ENCODE measurements at places on chromosomes 11 and 22.

DNA sequence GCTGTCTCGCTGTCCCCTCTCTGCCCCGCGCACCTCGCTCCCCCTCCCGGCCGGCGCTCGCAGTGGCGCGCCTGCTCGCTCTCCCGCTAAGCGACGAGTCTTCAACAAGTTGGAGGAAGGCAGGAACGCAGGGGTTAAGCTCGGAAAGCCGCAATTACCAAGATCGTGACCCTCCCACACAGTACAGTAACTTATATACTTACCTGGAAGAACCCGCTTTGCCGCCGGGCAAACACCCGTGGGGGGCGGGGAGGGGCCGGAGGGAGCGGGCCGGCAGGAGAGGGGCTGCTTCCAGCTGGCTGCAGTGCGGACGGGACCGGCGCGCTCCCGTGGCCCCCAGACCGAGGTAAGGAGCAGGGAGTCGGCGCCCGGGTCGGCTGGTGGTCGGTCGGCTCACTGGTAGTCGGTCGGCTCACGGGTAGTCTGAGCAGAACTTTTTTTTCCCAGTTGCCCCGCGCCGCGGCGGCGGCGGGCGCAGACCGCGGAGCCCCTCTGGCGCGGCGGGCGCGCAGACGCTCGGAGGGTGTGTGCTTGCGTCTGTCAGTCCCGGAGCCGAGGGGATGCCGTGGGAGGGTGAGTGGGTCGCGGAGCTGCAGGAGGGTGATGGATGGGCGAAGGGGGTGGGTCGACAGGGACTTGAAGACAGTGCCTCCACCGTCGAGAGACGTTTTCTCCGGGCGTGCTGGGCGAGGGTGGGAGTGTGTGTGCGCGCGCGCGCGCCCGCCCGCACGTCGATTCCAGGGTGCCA lies 101.2 kb upstream of the HSD17B12 start:
- peak; percentile 28 for DNase-seq

GRCh38 chr22:46008836-46009596 lies 32.1 kb upstream of the WNT7B start:
- no peak for DNase-seq

- DNase-seq: peak; percentile 40
These were observed 2.2 kb upstream of the GGT5 start for GRCh38 chr22:24247011-24247507.

- no peak for DNase-seq
These were observed 38.1 kb downstream of the GNB1L start for GRCh38 chr22:19816372-19817119.

DNA sequence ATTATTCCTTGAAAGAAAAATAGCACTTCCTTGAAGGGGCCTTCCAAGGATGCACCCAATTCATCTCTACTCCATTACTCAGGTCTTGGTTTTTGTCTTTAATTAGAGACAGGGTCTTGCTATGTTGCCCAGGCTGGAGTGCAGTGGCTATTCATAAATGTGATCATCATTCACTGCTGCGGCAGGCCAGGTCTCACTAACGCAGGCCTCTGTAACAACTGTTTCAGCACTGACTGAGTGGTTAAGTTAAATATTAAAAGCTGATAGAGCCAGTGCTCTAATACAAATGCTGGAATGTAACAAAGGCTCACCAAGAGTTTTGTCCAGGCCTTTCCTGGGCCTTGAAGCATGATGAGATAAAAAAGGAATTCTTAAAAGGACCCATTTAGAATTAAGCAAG lies 61.4 kb upstream of the GNAZ start:
- no peak for DNase-seq

GRCh38 chr11:20488352-20488751 lies 100.8 kb downstream of the PRMT3 start:
- no peak for DNase-seq

DNA sequence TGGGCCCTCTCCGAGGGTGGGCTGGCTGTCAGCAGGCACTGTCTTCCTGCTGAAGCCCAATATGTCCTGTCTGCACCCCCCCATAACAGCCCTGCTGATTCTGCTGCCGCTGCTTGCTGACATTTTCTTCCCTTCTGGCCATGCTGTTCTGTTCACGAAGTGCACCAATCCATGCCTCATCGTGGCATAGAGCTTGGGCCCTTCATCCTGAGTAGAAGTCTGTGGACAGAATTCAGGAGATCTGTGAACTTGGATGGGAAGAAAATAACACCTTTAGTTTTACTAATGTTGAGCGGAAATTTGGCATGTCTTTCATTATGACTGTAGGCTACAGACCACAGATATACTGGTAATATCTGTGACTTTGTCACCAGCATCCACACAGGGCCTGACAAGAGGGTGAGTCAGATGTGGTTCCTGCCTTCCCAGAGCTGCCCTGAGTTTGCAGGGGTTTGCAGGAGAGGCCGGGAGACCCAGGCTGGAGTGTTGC lies 14.1 kb upstream of the KIAA0930 start:
- no peak for DNase-seq

- DNase-seq: no peak
These were observed 406.5 kb downstream of the MIAT start for GRCh38 chr22:27063841-27064240.

DNA sequence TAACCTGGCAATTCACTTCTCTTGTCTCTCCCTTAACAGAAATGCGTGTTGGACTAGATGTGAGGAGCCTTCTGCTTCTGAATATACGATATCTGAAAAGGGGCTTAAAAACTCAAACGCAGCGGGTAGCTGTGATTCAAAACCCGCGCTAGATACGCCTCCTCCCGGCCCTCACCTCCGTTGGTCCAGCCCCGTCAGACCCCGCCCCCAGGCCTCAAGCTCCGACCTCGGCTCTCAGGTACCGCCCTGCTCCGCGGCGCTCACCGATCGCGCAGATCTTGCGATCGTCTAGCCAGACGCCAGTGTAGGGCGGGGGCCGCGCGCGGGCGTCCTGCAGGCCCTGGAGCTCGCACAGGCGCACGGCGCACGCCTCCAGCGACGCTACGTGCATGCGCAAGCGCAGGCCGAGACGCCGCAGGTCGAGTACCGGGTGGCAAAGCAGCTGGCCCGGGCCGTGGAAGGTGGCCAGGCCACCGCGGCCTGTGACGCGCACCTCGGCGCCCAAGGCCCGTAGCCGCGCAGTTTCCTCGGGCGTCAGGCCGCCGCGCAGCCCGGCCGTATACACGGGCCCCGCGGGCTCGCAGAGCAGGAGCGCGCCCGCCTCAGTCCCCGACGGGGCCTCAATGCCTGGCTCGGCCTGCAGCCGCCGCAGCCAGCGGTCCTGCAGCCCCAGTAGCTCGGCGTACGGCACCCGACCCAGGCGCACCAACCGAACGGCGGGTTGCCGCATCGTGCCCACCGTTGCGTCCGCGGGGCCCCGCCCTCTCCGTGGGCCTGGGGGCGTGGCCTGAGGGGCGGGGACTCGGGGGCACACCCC lies at the start of gene LIPT2:
Gene LIPT2 (minus strand): TSS at position 751 of the 817 bp plus-strand sequence. CDS start 21 bp downstream, at position 730.
- DNase-seq: peak; percentile 97

- no peak for DNase-seq
These were observed 55.9 kb downstream of the MRTFA start for GRCh38 chr22:40580631-40581030.

DNA sequence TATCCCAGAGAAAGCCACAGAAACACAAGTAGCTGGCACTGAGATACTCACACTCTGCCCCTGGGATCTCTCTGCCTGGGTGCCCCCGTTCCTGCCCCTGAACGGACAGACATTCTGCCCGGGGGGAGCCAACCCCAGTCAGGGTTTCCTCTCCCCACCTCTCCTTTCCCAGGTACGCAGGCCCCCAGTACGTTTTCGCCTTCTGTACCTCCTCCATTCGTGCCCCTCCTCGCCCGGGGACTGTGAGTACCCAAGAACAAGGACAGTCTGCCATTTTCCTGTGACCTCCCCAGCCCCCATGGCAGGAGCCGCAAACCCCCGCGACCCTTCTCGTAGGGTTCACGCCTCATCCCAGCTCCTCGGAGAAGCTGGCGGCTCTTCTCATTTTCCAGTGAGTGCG lies 29.1 kb upstream of the ELFN2 start:
- DNase-seq: no peak

DNA sequence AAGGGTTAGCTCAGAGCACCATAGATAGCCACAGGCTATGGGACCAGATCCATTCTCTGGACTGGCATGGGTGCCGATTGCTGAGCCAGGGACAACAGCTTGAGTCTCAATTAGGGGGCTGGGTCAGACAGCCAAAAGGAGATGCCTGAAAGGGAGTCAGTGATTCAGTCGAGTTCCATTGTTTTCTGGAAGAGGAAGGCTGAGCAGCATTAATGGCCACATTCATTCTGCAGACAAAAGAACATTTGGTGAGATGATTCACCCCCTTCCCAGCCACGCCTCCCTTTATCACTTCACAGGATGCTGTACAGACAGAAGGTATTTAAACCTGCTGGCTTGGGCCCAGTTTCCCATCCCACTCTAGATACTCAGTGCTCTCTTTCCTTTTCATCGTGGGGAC lies 131.9 kb downstream of the ADAMTS15 start:
- peak; percentile 91 for DNase-seq

GRCh38 chr22:41021613-41022454 lies 70.6 kb upstream of the EP300 start:
- peak; percentile 47 for DNase-seq

DNA sequence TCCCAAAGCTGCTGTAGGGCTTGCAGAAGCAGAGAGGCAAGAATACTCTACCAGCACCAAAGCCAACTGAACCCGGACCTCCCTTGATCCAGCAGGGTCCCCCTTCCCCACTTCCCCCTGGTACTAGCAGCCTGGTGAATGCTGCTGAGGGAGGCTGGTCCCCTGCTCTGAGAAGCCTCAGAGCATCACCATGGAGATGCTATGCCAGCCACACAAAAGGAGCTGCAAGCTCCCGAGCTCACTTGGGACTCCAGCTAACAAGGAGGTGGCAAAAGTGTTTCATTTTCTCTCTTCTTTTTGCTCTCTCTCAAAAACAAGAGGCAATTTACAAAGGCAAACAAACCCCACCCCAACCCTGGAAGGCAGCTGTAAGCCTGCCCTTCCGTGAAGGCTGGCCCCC lies 509.8 kb downstream of the BUD13 start:
- DNase-seq: no peak

- no peak for DNase-seq
These were observed 4.9 kb downstream of the RGL4 start for GRCh38 chr22:23695571-23696325.

DNA sequence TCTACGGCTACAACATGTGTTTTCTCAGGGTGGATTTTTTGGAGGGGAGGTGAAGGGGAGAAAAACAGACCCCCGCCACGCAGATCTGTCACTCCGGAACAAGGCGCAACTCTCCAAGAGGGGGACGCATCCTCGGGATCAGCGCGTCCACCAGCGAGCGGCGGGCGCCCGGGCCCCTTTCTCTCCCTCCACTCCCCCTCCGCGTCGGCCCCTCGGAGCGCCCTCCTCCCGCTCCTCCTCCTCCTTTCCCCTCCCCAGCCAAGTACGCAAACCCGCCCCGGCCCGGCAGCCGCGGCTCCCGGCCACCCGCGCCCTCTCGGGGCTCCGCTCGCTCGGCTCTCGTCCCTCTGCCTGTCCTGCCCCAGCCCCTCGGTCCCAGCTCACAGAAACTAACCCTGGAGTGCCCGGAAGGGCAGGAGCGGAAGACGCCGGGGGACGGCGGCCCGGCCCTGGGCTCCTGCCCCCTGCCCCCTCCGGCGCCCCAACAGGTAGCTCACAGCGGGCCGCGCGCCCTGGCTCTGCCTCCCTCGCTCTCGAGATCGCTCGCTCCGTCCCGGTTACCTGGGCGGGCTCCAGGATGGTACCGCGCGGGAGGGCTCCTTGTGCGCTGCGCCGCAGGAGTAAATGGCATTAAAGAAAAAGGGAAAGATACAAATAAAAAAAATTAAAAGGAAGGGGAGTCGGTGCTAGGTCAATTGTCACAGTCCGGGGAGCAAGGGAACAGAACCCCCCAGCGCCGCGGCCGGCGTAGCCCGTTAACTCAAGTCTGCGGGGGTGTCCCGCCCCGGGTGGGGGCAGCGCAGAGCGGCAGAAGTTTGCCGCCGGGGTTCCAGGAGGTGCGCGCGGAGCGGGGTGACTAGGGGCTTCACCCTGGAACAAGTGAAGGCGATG lies 131.4 kb upstream of the C11orf58 start:
- DNase-seq: no peak

DNA sequence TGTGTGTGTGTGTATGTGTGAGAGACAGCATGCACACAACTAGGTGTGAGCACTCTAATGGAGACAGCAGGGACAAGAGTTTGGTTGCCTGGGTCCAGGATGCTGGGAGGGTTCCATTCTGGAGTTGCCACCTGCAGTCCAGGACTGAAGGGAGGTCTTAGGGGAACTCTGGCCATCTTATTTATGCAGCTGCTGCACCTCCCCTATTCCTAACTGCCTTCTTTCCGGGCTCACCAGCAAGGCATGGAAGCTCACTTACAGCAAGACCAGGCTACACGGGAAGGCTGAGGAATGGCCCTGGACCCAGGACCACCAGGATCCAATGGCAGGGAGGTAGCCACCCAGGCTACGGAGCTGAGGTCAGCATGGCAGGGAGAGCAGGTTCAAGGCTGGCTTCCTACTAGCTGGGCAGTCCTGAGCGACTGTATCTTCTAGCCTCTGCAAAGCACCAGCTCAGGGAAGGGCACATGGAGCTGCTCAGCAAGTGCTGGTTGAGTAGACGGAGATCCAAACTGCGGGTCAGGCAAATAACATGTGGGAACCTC lies 42.2 kb upstream of the B3GAT1 start:
- no peak for DNase-seq

DNA sequence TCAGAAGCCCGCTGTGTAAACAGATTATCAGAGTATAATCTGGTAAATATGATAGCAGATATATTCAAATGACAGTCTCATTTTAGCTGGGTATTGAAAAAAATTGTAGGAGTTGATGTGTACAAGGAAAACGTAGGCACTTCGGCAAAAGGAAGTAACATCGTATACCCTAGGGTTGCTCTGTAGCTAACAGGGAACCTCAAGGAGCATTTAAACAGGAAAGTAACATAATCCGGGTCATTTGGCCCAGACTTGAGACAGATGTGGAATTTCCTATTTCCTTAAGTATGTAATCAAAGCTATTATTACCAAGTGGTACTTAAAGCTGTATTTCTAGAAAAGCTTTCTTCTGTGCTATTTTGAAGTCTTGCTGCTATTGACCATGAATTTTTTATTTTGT lies 215.6 kb downstream of the DDX10 start:
- DNase-seq: no peak

DNA sequence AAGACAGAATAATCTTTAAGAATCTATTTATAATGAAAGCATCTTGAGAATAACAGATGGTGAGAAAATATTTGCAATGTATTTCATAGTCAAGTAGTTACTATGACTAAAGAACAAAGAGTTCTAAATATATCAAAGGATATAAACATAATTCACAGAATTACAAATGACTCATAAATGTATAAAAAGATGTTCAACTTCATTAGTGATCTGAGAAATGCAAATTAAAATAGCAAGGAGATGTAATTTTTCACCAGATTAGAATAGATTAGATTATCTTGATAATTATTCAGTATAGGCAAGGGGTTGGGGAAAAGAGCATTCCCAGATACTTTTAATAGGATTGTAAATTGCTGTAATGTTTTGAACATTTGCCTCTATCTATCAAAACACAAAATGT lies 30.1 kb upstream of the PAMR1 start:
- no peak for DNase-seq

- no peak for DNase-seq
These were observed 628.2 kb downstream of the OPCML start for GRCh38 chr11:132904091-132904490.

DNA sequence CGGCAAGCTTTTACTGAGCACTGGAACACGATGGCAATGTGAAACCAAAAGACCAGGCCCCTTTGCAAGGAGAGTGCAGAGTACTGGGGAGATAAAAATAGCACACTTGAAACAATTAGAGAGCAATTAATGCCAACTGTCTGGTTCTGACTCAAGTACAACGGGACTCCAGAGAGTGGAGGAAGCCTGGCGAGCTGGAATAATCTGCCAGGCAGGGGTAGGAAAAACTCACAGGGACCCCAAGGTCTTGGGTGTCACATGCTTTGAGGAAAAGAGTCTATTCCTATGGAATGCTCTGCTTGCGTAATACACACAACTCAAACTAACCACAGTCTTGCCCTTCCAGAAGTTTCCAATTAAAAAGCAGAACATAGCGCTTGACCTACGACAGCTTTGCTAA lies 113.0 kb upstream of the CLMP start:
- peak; percentile 49 for DNase-seq
